Activated naive CD4-positive, alpha-beta T cell (primary cell): ENCODE measurements at places on chromosomes 3 and 15.

GRCh38 chr3:62193586-62194345 is 179.6 kb downstream of the FEZF2 start:
- DNase-seq = no peak

DNA sequence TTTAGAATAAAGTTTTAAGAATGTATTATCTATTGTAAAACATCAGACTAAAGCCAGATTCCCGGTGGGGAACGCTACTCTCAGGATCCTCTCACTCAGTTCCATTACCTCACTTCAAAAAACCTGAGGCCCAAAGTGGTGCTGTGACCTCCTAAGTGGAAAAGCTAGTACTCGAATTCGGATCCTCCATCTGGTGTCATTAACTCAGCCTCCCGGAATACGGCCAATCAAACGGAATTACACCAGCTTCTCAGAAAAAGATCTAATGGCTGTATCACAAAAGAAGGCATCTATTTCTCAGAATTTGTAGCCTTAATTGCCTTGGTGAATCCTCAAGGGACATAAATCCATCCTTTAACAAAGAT is 627 bp downstream of the ACAD11 start:
- no peak for DNase-seq

- DNase-seq = no peak
These were observed 262.8 kb upstream of the TBL1XR1 start for GRCh38 chr3:177460047-177460446.

GRCh38 chr15:75131269-75131643 is 70.4 kb upstream of the C15orf39 start:
- no peak for DNase-seq

GRCh38 chr3:83011481-83011880 is 1250.0 kb upstream of the GBE1 start:
- no peak for DNase-seq

DNA sequence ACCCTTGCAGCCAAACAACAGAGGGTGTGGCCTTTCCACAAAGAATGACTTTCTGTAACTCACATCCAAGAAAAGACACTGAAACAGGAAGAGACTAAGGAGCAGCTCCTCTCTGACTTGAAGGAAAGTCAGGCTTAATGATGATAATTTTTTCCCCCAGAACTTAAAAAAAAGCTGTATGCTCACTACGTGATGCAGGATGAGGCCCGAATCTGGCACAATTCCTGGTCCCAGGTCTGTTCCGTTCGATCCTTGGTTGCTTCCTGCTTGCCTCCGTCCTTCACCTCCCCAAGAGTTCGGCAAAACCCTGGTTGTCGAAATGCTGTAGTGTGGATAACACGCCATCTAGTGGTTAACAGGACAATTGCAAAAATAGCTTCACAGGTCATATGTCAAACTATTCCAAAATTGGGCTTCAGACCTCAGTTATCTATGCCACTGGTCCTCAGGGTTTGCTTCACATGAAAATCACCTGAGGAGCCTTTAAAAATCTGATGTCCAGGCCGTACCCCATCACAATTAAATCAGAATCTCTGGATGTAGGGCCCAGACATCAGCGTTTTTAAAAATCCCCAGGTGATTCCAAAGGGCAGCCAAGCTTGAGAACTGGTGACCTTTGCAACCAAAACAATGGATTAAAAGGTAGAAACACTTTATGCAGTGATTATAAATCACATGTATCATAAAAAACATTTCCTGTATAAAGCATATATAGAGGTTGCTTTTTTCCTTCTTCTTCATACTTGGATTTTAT is 28.1 kb upstream of the SYNM start:
- DNase-seq = no peak

DNA sequence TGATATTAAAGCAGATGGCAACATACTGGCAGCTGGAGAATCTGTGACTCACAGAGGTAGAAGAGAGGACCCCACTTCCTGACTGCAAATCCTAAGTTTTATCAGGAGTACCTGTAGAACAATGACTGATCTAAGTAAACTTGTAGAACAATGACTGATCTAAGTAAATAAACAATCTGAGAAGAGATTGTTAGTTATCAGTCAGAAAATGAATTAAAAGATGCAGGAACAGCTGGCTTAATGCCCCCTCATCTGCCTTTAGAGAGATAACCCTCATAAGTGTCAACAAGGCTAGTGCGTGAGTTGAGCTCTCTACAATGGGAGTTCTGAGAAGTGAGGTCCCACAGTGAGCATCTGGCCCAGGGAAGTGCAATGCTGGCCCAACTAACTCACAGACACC is 14.6 kb downstream of the ACAD11 start:
- no peak for DNase-seq

DNA sequence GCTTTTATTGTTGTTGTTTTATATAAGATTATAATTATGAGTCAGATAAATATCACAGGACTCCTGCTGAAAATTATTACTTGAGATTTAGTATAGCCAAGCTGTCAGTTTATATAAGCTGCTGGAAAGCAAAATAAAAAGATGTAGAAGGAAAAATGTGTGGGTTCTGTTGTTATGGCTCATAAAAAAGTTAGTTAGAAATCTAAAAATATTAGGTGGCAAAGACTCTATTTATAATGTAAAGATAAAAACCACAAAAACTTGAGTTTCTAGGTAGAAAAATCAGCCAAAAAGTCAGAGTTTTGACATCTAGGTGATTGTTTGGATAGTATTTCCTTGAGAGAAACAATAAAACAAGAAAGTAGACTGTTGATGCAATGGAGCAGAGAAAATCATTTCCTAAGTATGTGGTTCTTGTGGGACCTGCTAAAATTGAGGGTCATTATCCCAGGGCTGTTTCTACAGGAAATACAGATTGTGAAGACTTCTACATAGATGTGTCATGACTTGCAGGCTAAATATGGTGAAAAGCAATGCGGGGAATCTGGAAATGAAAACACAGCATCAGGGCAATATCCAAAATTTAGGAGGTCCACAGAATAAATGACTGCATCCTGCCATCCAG is 1109.6 kb upstream of the CADM2 start:
- no peak for DNase-seq

- DNase-seq = no peak
These were observed 243.3 kb upstream of the TOPAZ1 start for GRCh38 chr3:43998370-43998835.

- no peak for DNase-seq
These were observed 1087.1 kb upstream of the ALCAM start for GRCh38 chr3:104279617-104280016.

- no peak for DNase-seq
These were observed 22.4 kb downstream of the LIPC start for GRCh38 chr15:58453931-58454793.

DNA sequence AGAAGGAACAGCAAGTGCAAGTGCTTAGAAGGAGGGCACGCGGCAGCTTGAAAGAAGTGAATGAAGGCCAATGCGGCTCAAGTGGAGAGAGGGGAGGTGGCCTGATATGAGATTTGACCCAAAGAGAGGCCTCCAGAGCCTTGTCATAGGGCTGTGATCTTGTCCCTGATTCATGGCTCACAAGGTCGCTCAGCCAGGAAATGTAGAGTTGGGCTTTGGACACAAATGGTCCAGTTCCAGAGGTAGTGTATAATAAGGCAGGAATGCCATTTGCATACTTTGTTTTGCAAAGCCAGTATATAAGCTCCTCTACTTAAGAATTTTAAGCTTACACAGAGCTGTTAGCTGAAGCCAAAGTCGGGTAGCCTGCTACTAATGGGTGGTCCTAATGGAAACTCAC is 33.7 kb downstream of the HGD start:
- DNase-seq = no peak

- no peak for DNase-seq
These were observed 570.2 kb downstream of the NTRK3 start for GRCh38 chr15:87686339-87686738.

GRCh38 chr3:150603980-150604319 is 829 bp downstream of the SELENOT start:
- DNase-seq = no peak

DNA sequence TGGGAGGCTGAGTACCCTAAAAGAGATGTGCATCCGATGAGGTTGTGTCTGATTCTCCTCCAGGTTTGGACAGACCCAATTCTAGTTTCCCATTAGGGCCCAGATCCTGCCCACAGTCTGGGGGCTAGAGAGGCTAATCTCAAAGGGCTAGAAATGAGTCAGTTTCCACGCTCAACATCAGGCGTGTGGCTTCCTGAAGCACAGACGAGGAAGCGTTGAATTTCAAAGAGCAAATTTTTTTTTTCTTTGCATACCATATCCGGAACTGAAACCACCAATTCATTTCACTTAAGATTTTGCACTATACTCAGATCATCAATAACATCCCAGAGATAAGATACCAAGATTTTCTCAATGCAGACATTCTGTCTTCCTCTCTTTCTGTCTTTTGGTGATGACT is 173.8 kb upstream of the BCL6 start:
- DNase-seq = no peak

DNA sequence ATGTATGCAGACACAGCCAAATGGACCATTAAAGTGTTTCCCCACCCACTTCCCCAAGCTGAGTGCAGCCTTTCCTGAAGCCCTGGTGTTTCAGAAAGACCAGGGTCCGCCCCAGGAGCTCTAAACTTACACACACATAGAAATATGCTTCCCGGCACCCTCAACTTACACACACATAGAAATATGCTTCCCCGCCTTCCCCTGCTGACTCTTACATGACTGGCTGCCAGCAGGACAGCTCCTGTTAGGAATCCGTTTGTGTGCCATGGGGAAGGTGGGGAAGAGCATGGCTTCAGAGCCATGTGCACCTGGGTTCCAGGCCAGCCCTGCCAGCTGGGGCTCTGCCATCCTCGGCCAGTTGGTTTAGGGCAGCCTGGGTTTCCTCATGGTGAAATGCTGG is 3.6 kb downstream of the CLEC3B start:
- no peak for DNase-seq

- no peak for DNase-seq
These were observed 220.0 kb upstream of the ARHGEF26 start for GRCh38 chr3:153901152-153901551.

DNA sequence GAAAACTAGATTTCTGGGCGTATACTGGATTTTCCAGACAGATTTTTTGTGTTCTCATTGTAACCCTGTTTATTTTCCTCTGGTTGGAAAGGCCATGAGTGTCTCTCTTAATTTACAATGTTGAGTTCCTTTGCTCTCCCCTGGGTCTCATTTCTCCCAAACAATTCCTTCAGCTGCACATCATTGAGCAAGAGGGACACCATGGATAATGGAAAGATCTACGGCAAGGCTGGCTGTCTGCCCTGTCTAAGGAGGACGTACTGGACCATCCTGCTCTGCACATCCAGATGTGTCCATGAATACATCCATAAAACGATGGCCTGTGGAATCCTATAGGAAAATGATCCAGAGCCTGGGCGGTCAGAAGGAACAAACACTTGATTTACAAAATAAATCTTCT is 258.1 kb upstream of the MCTP2 start:
- DNase-seq = no peak

DNA sequence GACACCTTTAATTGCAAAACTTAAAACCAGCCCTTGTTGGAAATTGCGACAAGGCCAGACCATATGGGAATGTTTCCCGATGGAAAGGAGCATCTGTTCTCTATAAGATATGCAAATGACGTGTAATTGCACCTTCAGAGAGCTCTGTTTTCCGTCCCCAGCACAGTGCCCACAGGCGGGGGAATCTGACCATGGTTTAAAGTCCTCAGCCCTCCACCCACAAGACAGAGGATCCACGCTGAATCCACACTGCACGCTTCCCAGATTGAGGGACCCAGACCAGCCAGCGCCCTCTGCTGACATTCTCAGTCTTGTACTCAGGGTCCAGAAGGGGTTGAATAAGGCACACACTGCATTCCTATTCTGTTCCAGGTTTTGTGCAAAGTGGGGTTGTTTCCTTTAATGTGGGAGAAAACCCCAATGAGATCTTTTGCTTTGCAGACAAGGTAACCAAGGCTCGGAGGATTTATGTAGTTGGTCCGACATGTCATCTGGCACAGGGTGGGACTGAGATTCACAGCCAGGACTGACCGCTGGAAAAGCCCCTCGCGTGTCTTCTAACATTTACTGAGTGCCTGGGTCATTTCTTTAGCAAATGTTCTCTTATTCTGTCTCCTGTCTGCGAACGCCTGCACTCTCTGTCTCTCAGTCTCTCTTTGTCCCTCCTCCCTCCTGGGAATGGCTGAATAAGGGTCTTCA is 36.8 kb upstream of the KLHL25 start:
- DNase-seq = no peak

GRCh38 chr3:49788056-49788455 is 1.7 kb upstream of the IP6K1 start:
- no peak for DNase-seq

GRCh38 chr3:194376241-194376560 is 6.7 kb upstream of the LRRC15 start:
- no peak for DNase-seq

DNA sequence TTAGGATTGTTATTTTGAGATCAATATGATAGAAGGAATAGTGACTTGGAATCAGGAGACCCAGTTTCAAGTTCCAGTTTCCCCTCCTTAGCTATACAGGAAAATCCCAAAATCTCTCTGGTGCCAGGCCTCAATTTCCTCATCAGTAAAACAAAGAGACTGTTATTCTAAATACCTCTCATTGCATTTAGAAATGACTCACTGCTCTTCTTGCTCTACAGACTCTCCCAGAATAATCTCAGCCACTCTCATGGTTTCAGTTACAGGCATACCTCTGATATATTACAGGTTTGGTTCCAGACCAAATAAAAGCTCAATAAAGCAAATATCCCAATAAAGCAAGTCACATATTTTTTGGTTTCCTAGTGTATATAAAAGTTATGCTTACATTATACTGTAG is 28.3 kb downstream of the IMPG2 start:
- DNase-seq = no peak

- DNase-seq = peak; percentile 76
These were observed at the start of gene RAD18 for GRCh38 chr3:8963137-8963853. RAD18 (minus strand) TSS chr3:8963472; CDS start chr3:8963385, 87 bp downstream.

- DNase-seq = no peak
These were observed 1716.1 kb downstream of the SI start for GRCh38 chr3:163362151-163362550.

DNA sequence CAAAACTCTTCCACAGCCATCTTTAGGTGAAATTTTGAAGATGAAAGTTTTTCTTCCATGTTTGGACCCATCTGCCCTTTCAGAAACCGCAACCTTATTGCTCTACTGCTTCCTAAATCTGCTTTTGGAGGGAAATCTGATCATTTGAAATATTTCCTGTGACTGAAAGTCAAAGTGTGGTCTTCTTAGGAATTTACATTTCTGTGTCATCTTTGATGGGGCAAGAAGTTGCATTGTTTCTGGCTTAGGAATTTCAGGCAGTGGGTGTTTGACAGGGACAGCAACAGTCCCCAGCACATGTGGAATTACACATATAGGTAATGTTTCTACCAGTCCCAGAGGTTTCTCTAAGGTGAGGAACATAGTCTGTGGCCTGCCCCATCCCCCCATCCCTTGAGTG is 5.3 kb upstream of the TYRO3 start:
- no peak for DNase-seq

- DNase-seq = no peak
These were observed 380.3 kb upstream of the CBLB start for GRCh38 chr3:106249159-106249558.
